ENCODE measurements at places on chromosomes 7 and 10. TPM values are rescaled to one million over a fixed set of nuclear protein-coding genes. Genes with fewer than 3 reads are reported as not detected.

The TMEM140 gene
- total RNA-seq = 8.6 TPM

The ANKRD61 gene
- 0.17 TPM for total RNA-seq

The WEE2 gene
- not detected for total RNA-seq

The MUC12 gene
- total RNA-seq = 1.0 TPM

The LEP gene
- total RNA-seq = not detected

The SMKR1 gene
- total RNA-seq = 2.0 TPM

The TMEM273 gene
- total RNA-seq = 106 TPM

The TRRAP gene
- total RNA-seq = 48.7 TPM

The GRK5 gene
- total RNA-seq = 23.0 TPM

The JCAD gene
- 0.05 TPM for total RNA-seq

The IFRD1 gene
- 43.4 TPM for total RNA-seq

The ZCWPW1 gene
- total RNA-seq = 3.9 TPM

The HOXA6 gene
- total RNA-seq = not detected

The SLC16A9 gene
- 0.44 TPM for total RNA-seq

The MCMBP gene
- total RNA-seq = 90.8 TPM

The CHN2 gene
- total RNA-seq = 0.53 TPM

The NEUROD6 gene
- not detected for total RNA-seq

The GPR85 gene
- not detected for total RNA-seq

The HOXA4 gene
- total RNA-seq = not detected

The UCMA gene
- total RNA-seq = not detected

The SLC26A3 gene
- not detected for total RNA-seq

The SFTPA1 gene
- total RNA-seq = not detected

The GCK gene
- 1.1 TPM for total RNA-seq

Measured in activated CD4-positive, alpha-beta memory T cell treated with anti-CD3 and anti-CD28 coated beads for 36 hours (primary cell).